Stimulated activated CD4-positive, alpha-beta T cell treated with anti-CD3 and anti-CD28 coated beads, Interleukin-1b, Interleukin-23, amount 100 ng/mL, for 24 hours (primary cell): ENCODE measurements at places on chromosomes 7 and 10.
A peak's percentile ranks its signal among the peaks of the same experiment; 100 is the strongest.

GRCh38 chr7:91835091-91835825 lies 45.2 kb downstream of the MTERF1 start:
- no peak for DNase-seq

DNA sequence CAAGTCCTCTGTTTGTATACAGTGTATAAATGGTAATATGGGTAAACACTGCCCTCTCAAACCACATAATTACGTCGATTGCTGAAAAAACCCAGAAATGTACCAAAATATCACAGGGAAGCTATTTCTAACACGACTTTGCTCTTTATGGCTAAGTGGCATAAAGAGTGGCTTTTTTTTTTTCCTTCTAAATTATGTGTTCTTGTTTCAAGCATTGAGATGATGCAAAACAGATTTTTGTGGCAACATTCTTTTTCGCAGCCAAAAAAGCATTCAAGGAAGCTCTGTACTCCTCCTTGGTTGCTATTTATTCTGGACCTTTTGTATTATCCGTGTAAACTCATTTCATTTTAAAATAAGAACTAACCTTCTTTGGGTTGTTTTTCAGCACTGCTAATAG lies 138.9 kb downstream of the VTI1A start:
- DNase-seq, result no peak

- no peak for DNase-seq
Measured at GRCh38 chr7:53697913-53698312, 662.5 kb downstream of the POM121L12 start.

GRCh38 chr7:80350430-80350829 lies 161.4 kb downstream of the GNAT3 start:
- DNase-seq, result no peak

GRCh38 chr10:103690281-103690680 lies 165.1 kb downstream of the SH3PXD2A start:
- DNase-seq, result no peak

DNA sequence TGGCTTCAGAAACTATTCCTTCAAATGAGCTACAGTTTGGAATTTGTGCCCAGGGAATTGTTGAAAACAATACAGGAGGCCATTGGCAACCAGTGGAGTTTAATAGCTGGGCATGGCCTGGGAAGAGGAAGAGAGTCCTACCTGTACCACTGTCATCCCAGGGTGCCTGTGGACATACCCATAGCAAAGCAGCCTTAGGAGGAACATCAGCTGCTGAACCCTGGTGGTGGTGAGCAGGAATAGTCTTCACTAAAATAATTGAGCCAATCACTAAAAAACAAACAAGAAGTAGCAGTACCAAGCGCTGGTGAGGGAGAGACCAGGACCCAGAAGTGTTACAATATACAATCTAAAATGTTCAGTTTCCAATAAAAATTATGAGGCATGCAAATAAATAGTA lies 14.5 kb downstream of the IGFBP1 start:
- no peak for DNase-seq

DNA sequence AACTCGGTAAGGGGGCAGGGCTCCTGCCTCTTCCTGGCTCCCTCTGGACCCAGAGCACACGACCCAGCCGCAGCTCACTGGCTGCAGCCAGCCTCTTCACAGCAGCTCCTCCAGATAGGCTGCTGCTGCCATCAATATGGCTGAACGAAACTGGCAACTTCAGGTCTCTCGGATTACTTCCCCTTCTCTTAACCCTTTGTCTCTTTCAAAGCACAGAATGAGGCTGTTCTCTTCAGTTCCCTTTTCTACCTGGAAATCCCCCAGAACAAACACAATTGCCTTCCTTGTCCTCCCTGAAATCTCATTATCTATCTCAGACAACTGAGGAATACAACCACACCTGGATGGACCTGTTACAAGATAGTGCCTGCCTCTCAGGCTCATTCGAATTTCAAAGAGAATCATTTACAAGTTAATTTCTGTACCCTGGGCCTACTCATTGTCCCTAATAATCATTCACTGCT lies 193.4 kb upstream of the MBL2 start:
- no peak for DNase-seq

DNA sequence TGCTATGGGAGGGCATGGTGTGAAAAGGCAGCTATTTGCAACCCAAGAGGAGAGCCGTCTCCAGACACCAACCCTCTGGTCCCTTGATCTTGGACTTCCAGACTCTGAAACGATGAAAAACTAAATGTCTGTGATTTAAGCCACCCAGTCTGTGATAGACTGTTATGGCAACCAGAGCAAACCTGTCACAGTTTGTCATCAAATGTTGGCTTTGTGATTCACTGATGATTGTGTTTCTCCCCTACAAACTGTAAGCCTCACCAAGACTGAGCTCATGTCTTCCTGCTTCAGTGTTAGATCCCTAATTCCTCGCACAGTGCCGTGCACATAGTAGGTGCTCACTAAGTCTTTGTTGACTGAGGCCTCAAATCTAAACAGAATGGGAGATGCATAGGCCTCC lies 224.6 kb upstream of the PITRM1 start:
- DNase-seq, result no peak

GRCh38 chr7:138226001-138226476 lies 149.8 kb downstream of the AKR1D1 start:
- DNase-seq, result no peak

DNA sequence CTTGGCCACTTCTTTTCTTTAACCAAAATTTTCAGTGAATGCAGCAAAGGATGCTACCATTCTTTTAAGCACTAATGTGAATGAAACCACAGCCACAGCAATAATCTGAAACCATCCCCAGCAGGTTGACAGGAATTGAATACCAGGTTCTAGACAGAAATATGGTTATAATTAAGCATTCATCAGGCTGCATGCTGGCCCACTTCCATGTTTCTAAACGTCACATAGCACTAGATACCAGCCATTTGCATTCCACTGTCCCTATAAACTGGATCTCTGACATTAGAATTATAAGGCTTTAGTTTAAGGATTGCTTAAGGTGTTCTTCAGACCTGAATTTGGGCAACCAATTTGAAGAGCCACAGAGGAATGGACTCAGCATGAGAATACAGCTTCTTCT lies 340.8 kb upstream of the KLF6 start:
- DNase-seq, result no peak

DNA sequence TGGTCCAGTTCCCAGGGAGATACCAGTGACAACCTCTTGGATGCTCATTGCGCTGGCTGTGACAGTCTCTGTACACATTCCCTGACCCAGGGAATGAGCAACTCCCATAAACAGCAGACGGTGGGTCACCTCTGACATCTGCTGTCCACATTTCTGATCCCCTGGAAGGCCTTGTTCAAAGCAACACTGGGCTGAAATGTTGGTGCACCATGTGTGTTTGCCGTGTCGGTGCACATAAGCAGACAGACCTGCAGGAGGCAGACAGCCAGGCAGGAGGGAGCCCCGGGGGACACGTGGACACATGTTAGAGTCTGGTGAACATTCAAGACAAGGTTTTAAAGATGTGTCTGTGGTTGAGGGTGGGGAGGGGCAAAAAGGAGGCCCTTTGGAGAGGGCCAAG lies 254.9 kb downstream of the PLXNA4 start:
- DNase-seq, result no peak

DNA sequence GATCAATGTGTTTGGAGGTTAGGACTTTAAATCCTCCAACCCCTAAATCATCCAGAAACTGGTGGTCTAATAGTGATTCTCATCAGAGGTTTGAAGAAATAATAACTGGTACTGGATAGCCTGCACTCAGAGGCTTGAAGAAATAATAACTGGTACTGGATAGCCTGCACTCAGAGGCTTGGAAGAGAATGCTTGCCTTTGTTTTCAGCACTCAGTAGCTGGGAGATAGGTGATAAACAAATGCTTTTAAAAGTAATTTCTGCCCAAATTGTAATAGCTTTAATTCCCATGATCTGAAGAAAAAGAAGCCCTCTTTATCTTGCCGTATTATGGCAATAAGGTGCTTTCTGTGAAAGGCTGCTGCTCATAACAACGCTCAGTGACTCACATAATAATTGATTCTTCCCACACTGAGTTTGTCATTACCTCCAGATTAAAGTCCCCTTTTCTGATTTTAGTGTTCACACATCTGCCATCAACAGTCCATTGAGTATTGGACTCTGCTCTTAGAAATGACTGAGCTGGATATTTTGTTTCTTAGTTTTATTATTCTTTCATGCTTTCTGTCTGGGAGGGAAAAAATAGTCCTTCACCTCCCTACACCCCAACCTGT lies 112.3 kb upstream of the PHYHIPL start:
- no peak for DNase-seq

- no peak for DNase-seq
Measured at GRCh38 chr7:147674705-147675104, 915.9 kb upstream of the C7orf33 start.

GRCh38 chr10:70347321-70347720 lies 35.1 kb downstream of the LRRC20 start:
- DNase-seq, result no peak

- DNase-seq, result no peak
Measured at GRCh38 chr7:30451539-30452279, 26.9 kb downstream of the NOD1 start.

- no peak for DNase-seq
Measured at GRCh38 chr7:115775981-115776380, 254.6 kb downstream of the TFEC start.

DNA sequence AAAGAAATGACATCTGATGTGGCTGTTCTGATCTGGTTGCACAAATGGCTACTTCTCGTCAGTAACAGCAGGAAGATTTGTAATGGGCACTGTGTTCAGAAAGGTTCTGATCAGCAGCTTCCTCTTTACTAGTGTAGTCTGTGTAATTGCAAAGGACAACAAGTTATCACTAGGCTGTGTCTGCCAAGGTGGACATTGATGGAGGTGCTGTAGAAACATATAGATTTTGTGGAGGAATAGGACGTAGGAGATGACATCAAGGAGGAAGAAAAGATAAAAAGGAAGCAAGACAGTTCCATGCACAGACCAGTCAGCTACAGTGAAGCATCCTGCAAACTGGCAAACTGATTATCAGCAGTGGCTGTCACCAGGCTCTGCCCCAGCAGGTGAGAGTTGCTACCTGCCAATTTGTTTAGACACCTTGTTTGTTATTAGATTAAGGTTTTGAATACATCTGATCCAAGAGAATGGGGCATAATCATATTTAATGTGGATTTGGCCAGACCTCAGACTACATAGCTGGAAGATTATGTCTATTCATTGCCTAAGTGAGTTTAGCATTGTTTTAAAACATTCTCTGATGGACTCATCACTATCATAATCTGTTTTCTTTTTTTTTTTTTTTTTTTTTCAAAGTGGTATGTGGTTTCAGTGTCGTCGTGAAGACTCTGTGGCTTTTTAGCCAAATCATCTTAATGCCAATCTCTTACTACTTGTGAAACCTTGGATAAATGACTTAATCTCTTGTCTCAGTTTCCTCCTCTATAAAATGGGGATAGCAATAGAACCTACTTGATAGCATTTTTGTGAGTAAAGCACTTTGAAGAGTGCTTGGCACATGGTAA lies 417.9 kb upstream of the LRGUK start:
- no peak for DNase-seq

DNA sequence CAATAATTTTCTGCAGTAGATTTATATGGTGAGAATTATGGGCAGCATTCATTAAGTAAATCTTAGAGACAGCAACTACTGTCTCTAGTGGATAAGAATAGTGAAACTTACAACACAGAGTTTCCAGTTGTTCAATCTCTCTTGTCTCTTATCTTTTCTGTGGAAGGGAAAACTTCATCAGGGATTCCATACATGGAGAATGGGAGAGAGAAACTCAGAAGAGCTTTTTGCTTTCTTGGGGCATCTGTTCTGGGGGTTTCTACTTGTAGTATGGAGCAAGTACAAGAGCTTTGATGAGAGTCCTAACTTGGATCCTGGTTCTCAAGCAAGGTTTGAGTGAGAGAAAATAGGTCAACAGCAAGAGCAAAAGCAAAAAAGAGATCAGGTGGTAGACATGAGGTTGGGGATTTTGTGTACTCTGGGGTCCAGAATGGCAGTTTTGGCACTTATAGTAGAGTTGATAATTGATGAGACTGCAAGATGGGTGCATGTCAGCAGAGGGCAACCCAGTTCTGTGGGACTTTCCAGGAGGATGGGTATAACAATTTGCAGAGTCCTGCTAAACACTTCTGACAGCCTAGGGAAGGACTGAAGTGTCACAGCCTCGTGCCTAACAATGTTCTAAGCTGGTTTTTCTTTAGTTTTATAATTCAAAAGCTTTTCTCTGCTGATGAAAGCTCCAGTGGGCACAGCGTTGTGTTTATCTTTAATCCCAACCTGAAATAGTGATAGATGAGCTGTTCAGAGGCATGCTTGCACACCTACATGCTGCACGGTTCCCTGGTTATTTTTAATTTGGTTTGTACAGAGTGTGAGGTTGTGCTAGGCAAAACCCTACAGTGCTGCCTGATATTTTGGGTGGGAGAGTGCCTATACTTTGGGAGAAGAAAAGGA lies 32.0 kb upstream of the STRIP2 start:
- peak; percentile 2 for DNase-seq

- DNase-seq, result no peak
Measured at GRCh38 chr10:100124097-100124496, 42.4 kb upstream of the CPN1 start.

- no peak for DNase-seq
Measured at GRCh38 chr7:21076054-21076453, 289.4 kb upstream of the SP8 start.

DNA sequence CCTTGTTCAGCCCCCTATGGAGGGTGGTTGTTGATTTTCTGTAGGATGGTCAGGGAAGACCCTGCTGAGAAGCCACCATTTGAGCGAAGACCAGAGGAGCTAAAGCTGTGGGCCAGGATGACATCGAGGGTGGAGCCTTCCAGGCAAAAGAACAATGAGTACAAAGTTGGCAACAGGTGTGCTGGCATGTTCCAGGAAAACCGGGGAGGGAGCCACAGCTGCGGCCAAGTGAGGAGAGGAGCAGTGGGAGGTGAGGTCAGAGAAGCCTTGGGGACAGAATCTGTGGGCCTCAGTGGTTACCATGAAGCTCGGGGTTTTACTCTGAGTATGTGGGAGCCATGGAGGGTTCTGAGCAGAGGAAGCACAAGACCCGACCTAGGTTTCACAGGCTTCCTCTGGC lies 75.6 kb upstream of the ZNF479 start:
- no peak for DNase-seq

DNA sequence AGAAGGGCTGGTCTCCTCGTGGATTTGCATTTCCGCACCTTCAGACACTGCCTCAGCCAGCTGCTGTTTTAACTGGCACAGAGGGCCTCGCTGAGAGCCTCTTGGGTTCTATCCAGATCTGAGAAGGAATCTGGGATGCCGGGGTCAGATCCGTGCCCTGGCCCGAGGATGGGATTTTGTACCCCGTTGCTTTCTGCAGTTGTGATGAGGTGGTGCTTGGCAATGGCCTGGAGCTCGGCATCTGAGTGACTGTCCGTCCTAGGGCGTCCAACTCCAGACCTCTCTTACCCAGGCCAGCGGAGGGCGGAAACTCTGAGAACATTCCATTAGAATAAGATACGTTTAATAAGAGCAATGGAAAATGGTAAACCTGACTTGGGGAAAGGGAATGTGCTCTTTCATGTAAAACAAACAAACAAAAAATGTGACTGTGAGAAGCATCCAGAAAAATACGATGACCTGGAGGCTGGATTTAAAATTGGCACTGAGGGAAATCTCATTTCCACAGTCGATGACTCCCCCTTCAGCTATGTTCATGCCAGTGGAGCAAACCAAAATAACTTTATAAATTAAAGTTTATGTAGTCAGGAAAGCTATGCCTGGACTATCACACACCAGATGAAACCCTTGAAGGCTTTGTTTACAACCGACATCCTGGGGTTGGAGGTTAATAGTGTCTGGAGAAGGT lies 39.6 kb downstream of the GRK5 start:
- no peak for DNase-seq
